ENCODE measurements at places on chromosomes 13 and 19.

DNA sequence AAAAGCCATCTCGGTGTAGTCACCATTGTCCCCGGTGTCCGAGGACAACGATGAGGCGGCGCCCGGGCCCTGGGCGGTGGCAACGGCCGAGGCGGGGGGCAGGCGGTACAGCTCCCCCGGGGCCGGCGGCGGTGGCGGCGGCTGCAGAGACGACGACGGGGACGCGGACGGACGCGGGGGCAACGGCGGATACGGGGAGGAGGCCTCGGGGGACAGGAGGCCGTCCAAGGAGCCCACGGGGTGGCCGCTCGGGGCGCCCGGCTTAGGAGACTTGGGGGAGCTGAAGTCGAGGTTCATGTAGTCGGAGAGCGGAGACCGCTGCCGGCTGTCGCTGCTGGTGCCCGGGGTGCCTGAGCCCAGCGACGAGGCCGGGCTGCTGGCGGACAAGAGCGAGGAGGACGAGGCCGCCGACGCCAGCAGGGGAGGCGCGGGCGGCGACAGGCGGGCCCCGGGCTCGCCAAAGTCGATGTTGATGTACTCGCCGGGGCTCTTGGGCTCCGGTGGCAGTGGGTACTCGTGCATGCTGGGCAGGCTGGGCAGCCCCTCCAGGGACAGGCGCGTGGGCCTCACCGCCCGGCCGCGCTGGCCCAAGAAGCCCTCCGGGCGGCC lies 3.5 kb downstream of the IRS2 start:
- no peak for DNase-seq

DNA sequence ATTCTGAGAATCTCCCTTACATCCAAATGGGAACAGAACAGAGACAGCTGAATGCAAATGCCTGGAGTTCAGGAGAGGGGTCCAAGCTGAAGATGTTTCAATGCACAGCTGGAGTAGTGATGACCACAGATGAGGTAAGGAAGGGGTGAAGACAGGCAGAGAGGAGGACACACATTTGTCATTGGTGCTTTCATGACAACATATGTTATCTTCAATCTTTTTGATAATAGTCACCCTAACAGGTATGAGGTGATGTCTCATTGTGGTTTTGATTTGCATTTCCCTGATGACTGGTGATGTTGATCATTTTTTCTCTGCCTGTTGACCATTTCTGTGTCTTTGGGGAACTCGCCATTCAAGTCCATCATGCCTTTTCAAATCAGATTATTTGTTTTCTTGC lies 19.2 kb downstream of the SIGLEC7 start:
- DNase-seq = no peak

DNA sequence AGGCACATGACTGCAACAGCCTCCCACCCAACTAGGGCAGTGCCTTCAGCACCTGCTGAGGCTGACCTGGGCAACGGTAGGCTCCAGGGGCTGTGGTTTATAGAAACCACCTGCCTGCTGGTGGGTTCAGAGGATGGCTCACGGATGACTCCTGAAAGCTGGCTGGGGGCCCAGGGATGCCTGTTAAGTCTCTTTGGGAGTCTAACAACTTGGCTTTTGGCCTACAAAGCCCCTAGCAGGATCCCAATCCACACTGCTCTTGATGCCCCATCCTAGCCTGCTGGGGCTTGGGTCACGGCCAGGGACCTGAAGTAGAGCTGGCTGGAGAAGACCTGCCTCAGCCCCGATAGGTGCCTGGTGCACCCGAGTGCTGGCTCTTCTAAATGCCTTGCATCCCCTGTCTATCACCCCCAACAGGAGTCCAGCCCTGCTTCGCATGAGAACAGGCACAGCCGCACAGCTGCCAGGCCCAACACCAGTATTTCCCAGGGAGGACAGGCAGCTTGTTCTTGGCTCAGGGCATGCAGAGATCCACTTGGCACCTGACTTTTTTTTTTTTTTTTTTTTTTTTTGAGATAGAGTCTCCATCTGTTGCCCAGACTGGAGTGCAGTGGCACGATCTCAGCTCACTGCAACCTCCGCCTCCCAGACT lies 9.1 kb upstream of the EPHX3 start:
- no peak for DNase-seq

DNA sequence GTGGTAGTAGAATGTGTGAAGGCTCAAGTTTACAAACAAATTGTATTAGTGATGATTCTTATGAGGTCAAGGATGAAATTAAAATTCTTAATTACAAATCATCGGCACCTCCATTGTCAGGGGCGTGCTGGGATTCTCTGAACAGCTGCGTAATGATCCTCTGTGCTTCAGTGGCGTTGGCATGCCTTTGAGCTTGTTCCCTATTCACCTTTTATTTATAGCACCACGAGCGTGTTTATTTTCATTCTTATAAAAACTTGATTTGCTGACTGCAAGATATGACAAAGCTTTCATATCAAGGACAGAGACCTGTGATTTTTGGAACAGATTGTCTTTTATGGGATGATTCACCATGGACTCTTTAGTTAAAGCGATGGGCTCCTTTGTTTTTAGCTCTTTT lies 18.2 kb upstream of the UBL3 start:
- no peak for DNase-seq

GRCh38 chr13:25281935-25282332 lies 5.4 kb downstream of the MTMR6 start:
- DNase-seq = peak; percentile 8

DNA sequence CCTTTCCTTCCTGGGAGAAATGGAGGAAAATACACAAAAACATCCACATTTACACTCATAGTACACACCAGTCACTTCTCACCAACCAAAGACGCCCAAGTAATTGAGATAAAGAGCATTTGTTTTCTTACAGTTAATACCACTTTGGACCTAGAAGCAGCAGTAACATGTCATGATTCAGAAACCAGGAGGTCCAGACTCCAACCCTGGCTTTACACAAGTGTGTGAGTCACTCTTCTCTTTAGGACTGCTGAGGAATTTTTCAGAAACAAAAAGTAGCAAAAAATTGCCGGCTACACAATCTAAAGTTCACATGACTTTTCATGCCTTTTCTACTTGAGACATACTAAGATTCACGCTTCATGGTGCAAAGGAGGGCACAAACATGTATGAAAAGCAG lies 42.1 kb downstream of the TUBGCP3 start:
- no peak for DNase-seq

DNA sequence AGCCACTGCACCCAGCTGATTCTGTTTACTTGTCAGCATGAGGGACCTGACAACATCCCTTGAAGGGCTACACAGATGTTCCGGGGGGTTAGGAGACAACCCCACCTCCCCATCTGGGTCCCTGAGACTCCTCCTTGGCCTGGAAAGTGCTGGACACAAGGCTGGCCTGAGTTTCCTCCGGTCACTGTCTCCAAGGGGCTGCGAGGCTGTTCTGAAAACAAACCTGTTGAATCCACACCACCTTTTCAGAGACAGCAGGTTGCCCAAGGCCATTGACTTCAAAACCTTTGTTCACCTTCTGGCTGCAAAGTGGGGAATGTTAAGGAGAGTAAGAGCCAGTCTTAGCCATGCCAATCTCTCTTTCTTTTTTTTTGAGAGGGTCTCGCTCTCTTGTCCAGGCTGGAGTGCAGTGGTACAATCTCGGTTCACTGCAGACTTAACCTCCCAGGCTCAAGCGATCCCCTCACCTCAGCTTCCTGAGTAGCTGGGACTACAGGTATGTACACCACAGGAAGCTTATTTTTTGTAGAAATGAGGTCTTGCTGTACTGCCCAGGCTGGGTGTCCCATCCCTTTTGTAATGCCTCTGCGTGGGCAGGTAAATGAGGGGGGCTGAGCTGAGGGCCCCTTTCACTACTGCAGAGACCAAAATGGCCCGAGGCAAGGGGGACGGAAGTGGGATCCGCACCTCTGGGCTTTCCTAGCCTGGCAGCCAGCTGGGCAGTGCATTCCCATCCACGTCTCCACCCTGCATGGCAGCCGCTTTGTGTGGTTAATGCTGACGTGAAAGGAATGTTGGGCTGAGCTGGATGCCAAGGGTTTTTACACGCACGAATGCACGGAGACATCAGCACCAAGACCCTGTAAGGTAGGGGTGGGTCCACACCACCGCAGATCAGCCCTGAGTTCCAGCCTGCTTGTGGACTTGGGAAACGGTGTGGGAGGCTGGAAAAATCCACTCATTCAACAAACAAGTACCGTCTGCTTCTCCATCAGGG lies 1.9 kb upstream of the ZNF628 start:
- DNase-seq = no peak

GRCh38 chr13:45545686-45546409 lies 69.7 kb downstream of the ERICH6B start:
- DNase-seq = no peak

GRCh38 chr13:108924134-108924533 lies 294.7 kb downstream of the MYO16 start:
- DNase-seq = no peak

DNA sequence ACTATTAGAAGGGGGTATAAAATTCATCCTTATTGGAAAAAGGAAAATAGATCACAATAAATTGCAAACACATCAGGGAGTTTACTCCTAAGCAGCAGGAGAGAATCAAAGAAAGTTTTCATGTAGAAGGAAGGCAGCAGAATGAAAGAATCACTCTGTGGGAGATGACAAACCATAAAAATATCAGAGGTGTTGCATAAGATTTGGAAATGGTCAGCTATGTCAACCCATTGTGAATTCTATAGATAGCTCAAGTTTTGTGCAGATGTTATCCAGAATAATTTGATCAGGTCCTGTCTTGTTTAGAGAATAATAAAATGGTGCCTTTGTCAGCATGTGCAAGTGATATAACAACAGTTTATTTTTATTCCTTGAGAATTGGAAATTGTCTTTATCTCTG lies 622.4 kb downstream of the DCT start:
- no peak for DNase-seq

- no peak for DNase-seq
Measured at GRCh38 chr19:11982526-11982925, 17.7 kb downstream of the ZNF763 start.

GRCh38 chr19:34574704-34575103 lies 93.1 kb downstream of the WTIP start:
- no peak for DNase-seq

GRCh38 chr13:76830805-76831204 lies 55.4 kb downstream of the KCTD12 start:
- no peak for DNase-seq

GRCh38 chr13:76383676-76384461 lies 502.3 kb downstream of the KCTD12 start:
- DNase-seq = no peak

DNA sequence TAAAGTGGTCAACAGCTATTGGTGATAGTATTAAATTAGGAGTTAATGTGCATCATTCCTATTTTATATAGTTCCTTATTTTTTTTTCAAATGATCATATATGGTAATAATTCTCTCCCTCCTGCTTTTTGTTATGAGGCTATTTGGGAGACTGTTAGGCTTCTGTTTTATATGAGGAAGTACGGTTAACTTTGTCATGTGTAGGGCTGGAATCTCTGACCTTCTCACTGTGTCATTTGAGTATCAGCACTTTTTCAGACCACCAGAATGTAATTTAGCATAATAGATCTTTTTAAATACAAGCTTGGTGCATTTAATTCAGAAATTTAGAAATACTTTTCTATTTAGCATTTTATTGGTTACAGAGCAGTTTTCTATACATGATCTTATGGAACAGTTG lies 7.7 kb downstream of the DGKH start:
- DNase-seq = no peak

DNA sequence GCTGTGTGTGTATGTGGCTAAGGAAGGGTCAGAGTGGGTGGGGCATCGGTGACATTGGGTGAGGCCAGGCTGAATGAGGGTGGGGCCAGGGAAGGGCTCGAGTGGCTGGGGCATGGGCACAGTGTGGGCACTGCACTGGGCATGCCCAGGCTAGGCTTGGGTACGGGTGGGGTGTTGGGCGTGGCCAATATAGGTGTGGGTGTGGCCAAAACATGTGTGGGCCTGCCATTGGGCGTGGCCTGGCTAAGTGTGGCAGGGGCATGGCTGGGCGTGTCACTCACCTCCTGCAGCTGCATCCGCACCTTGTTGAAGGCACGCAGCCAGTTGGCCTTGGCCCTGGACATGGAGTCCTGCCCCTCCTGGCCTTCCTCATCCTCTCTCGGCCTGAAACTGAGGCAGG lies 33.2 kb downstream of the UNC13A start:
- DNase-seq = peak; percentile 31

- DNase-seq = no peak
Measured at GRCh38 chr13:46146898-46147297, 35.1 kb downstream of the LCP1 start.

- DNase-seq = no peak
Measured at GRCh38 chr19:2507109-2507508, 31.2 kb downstream of the GADD45B start.

GRCh38 chr19:45404557-45405434 lies at the start of gene PPP1R13L:
PPP1R13L (minus strand) TSS chr19:45405069; CDS start chr19:45398318, 6,751 bp downstream.
- DNase-seq = peak; percentile 58

DNA sequence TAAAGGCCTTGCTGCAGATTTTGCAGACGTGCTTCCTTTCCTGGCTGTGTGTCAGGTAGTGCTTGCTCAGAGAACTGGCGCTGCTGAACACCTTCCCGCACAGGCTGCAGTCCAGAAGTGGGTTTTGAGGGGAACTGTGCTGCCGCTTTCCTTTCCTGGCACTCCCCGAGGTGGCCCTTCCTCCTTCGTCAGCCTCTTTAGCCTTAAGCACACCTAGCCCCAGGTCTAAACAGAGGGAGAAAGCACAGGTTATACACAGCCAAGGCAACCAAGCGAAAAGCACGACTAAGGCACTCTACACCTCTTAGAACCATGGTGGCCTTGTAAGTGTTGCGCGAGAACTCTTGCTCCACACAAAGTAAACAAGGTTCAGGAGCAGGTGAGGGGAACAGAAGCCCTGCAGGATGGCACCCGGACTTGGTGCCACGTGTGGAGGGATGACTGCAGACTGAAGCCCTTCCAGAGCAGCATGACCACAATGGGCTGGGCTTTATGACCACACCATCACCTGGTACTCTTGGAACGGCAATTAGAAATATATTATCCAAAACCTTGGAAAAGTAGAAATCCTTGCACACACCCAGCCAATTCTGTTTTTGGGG lies 23.6 kb downstream of the ZNF541 start:
- no peak for DNase-seq

GRCh38 chr19:18633321-18633720 lies 3.5 kb upstream of the KLHL26 start:
- DNase-seq = no peak

DNA sequence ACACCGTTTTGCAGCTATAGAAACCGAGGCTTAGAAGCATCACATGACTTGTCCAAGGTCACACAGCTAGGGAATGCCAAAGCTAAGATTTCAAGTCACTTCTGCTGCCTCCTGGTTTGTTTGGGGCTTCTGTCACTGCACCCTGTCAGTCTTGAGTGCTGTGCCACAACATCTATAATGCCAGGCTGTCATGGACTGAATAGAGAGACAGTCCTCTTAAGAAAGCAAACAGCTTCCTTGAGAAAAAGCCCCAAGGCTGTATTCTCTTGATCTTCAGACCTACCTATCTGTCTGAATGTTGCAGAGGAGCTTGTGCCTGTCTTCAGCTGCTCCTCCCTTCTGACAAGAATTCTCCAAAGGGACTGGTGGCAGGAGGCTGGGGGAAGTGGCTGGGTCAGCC lies 81.6 kb downstream of the OLFM4 start:
- no peak for DNase-seq

- DNase-seq = no peak
Measured at GRCh38 chr13:49213997-49214916, 5.9 kb upstream of the MLNR start.

All from stimulated activated CD4-positive, alpha-beta T cell treated with anti-CD3 and anti-CD28 coated beads, Interleukin-2, amount 100 ng/mL, for 24 hours (primary cell).